Foreskin keratinocyte (primary cell): ENCODE measurements at places on chromosomes 3 and 15. TPM values are rescaled to one million over a fixed set of nuclear protein-coding genes. Genes with fewer than 3 reads are reported as not detected.
A peak's percentile ranks its signal among the peaks of the same experiment; 100 is the strongest.

The P2RY12 gene
- not detected in 2 replicates for total RNA-seq

The TBCCD1 gene
- 11.9 and 14.0 TPM in 2 replicates for total RNA-seq

The ASB14 gene
- total RNA-seq: not detected in 2 replicates

The RTP1 gene
- total RNA-seq: not detected in 2 replicates

DNA sequence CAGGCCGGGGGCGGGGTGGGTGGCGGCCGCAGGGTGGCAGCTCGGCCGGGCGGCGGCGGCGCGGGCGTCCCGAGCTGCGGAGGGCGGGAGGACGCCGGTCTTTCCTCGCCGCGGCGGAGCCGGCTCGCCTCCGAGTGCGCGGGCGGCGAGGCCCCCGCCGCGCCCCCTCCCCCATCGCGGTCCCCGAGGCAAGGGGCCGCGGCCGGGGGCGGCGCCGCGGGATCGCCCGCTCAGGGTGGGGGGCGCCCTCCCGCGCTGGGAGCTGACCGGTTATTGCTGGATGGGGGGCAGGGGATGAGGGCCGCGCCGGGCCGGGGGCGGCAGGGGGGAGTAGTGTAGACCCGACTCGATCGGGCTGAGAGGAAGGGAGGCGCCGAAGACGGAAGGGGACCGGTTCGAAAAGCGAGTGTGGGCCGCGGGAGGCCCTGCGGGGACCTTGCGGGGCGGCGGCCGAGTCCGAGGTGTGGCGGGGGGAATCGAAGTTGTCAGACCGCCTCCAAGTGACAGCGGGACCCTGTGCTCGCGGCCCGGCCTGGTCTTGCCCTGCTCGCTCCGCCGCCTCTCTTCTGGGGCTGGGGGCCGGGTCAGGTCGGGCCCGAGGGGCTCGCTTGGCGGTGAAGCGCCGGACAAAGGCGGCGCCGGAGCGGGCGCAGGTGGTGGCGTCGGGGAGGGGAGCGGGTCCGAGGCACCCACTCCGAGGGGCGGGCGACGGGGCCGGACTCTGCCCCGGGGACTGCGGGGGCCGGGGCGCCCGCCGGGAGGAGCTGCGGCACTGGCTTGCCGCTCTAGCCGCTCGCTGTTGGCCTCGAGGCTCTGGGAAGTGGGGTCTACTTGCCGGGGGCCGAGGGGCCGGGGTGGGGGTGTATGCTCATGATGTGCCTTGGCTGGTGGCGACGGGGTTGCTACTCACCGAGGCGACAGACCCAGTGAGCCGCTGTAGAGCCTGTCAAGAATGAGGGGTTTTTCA lies 1.1 kb downstream of the BAHD1 start:
- DNase-seq: no peak

DNA sequence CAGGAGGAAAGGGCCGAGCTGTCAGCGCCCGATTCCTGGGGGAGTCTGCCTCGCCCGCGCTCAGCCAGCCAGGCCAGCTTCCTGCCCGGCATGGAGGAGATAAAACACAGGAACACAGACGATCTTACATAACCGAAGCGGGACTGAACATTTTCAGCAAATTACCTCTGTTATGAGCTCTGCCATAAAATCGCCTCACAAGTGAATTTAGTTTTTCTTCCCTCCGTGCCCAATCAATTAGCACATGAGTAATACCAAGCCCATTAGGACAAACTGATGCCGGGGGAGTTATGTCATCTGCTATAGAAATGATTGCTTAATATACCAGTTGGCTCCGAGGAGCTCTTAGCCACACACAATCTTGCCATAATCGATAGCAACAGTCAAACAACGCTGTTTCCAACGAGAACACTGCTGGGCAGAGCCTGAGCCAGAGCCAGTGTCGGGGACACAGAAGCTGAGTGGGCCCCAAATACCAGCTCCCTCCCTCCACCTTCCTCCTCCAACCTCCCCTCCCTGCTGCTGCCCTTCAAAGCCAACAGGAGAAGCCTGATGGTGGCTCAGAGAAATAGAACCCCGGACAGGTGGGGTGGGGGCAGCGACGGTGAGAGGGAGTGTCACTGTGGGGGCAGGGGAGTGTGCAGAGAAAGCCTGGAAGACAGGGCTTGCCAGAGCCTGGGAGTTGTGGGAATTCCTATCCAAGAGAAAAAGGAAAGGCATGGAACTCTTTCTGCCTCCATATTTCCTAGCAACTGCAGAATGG lies 279.4 kb upstream of the TLE3 start:
- DNase-seq: peak; percentile 15

GRCh38 chr15:87557881-87558280 lies 698.7 kb downstream of the NTRK3 start:
- DNase-seq: peak; percentile 46

GRCh38 chr15:72487070-72487797 lies 13.1 kb downstream of the ARIH1 start:
- DNase-seq: no peak

GRCh38 chr15:90790057-90790456 lies 72.9 kb downstream of the BLM start:
- no peak for DNase-seq

GRCh38 chr3:183918178-183918577 lies 33.5 kb upstream of the PARL start:
- no peak for DNase-seq

- no peak for DNase-seq
Observed at GRCh38 chr15:80934761-80935221, 54.8 kb downstream of the MESD start.
